ENCODE measurements at places on chromosomes 2 and 18.

- no peak for DNase-seq
Observed at GRCh38 chr2:50651676-50652075, 380.3 kb downstream of the NRXN1 start.

- no peak for DNase-seq
Observed at GRCh38 chr2:16828044-16828827, 162.6 kb upstream of the CYRIA start.

DNA sequence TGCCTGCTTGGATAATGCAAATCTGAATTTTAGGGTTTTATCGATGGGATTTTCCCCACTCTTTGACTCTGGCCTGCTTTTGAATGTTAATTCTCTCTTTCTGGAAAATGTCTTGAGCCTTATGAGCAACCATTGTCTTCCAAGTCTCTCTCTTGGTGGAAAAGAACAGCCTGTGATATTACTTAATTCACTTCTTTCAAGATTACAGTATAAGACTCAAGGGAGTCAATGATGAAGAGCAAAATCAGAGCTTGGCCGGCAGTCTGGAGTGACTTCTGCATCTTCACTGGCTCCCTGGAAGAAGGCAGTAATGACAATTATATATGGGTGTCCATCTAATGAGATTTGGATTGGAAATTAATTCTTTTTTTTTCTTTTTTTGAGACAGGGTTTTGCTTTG, 122.9 kb upstream of the ZEB2 start:
- no peak for DNase-seq

- no peak for DNase-seq
Observed at GRCh38 chr2:191522478-191523120, 155.3 kb upstream of the NABP1 start.

- no peak for DNase-seq
Observed at GRCh38 chr18:2139691-2140090, 431.6 kb downstream of the METTL4 start.

GRCh38 chr18:9616049-9616448, 1.7 kb upstream of the PPP4R1 start:
- DNase-seq, result no peak

- DNase-seq, result no peak
Observed at GRCh38 chr18:56568986-56569385, 69.4 kb downstream of the TXNL1 start.

DNA sequence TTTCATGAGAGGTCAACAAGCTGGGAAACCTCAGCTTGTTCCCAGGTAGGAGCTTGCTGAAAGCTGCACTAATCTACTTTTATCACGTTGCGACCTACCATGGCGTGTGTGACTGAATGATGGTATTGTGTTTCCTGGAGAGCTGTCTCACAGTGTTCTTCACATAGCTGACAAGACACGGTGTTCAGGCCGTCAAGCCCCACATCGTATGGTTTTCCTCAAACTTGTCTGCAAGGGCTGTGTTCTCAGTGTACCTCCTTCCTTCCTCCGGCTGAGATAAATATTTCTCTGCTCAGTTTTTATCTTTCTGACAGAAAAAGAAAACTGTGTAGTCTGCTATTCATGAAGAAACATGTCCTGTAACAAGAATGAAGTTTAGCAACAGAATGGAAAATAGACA, 244.8 kb downstream of the DCDC2C start:
- no peak for DNase-seq

GRCh38 chr2:108986916-108987510, 2.0 kb downstream of the EDAR start:
- no peak for DNase-seq

DNA sequence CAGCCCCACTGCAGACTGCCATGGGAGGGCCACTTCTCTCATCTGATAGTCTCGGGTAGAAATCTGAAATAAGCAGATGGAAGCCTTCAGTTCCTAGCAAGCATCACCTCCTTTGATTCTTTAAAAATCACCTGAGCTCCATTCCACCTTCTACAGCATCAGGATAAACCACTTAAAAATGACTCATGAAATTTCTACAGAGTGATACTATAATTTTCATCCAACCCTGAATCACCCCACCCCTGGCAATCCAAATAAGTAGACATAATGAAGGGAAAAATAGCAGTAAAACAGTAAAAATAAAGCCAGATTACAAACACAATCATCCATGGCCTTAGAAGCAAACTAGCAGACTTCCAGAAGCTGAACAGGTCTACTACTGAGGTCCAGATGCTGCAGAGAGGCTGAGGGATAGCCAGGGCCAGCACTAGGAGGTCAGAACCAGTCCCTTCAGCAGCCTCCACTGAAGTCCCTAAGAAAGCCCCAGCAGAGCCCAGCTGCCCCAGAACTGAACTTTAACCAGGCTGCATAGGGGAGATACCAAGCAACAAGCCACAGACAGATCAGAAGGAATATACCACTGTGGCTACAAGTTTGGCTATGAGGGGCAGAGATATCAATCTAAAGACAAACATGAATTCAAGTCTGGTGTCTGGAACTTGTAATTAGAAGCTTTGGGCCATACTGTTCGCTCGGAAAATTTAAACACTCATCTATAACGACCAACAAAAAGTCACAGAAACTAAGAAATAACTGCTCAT, 54.7 kb upstream of the RNU4ATAC start:
- no peak for DNase-seq

All from AG04449 (cell line).